ENCODE measurements at places on chromosomes 5 and 9. TPM values are rescaled to one million over a fixed set of nuclear protein-coding genes. Genes with fewer than 3 reads are reported as not detected.

DNA sequence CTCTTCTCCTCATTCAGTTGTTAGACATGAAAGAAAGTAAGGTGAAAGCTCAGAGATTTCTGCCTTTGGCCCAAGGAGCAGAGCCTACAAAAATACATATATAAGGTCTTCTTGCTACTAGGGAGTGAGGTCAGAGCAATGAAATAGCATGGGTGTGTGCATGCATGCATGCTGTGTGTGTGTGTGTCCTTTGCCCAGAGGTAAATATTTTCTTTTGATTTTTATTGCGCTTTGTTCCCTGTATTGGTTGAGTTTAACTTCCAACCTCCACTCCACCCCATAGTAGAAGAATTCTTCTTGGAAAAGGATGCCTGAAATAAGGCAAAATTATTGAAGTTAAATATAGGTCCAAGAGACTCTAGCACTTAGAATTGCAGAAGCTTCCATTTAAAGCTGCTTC is 248.0 kb upstream of the PTGER4 start:
- DNase-seq: no peak

- peak; percentile 28 for DNase-seq
Observed at GRCh38 chr5:59506285-59506877, 387.1 kb downstream of the PDE4D start.

- no peak for DNase-seq
Observed at GRCh38 chr5:30592833-30593232, 600.7 kb upstream of the CDH6 start.

DNA sequence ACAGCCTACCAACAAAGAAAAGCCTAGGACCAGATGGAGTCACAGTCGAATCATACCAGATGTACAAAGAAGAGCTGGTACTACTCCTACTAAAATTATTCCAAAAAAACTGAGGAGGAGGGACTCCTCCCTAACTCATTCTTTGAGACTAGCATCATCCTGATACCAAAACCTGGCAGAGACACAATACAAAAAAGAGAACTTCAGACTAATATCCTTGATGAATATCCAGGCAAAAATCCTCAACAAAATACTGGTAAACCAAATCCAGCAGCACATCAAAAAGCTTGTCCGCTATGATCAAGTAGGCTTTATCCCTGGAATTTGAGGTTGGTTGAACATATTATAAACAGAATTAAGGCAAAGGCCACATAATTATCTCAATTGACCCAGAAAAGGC is 900.4 kb upstream of the ARRDC3 start:
- no peak for DNase-seq

GRCh38 chr5:177022386-177023302 is at the start of gene ZNF346:
Gene ZNF346 (plus strand): TSS chr5:177022696. CDS start chr5:177022739, 43 bp downstream.
- DNase-seq: peak; percentile 92

KIF4B gene
- total RNA-seq: under 0.01 TPM

- DNase-seq: no peak
Observed at GRCh38 chr9:133105461-133105770, 15.6 kb downstream of the RALGDS start.

- no peak for DNase-seq
Observed at GRCh38 chr9:68685770-68686169, 19.3 kb upstream of the PIP5K1B start.

PAX5 gene
- not detected for total RNA-seq

DNA sequence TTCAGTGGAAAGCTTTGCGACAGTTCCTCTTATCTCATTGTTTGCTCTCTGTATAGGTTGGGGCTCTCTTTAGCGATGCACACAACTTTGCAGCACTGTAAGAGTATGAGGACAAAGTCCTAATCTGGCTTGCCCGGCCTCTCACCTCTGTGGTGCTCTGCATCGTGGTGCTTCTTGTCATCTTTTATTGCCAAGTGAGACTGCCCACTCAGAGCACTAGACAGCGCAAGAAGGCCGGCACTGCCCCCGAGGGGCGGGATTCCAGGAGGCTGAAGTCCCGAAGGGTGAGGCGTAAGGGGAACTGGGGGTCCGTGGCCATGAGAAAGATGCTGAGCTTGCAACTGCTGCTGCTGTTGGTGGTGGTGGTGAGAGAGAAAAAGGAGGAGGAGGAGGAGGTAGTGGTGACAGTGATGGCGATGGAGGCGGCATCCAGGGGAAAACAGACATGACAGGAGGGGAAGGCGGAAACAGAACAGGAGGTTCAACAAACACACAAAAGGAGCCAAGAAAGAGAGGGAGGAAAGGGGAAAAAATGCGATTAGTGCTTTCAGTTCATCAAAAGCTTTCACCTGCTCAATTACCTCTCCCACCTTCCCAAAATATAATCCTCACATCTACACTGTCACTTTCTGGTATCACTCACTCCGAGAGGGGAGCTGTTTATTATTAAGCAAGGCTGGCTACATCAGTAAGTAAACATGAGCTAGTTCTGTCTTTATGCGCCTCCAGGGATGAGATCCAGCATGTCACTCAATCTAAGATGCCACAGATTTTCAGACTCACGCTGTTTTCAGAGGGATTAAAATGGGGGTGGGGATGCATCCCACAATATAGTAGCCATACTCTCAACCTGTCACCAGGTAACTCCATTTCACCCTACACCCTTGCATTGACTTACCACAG is 55.1 kb downstream of the TLE1 start:
- DNase-seq: no peak

DNA sequence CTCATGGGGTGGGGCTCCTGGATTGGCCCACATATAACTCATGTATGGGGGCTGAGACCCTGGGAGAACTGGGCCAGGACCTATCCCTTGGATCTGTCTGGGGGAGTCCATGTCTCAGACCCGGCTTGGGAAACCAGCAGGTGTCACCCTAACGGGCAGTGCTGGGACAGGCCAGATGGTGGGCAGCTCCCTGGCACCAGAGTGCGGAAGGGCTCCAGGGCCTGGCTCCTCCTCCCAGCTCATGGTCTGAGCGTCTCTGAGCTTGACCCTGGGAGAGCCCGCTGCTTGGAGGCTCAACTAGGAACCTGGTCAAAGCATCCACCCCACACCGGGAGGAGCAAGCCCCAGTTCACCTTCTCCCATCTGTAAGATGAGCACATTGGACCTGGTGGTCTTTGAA is 15.5 kb upstream of the NCS1 start:
- DNase-seq: no peak
